ENCODE measurements at places on chromosomes 12 and 14.
A peak's percentile ranks its signal among the peaks of the same experiment; 100 is the strongest.

DNA sequence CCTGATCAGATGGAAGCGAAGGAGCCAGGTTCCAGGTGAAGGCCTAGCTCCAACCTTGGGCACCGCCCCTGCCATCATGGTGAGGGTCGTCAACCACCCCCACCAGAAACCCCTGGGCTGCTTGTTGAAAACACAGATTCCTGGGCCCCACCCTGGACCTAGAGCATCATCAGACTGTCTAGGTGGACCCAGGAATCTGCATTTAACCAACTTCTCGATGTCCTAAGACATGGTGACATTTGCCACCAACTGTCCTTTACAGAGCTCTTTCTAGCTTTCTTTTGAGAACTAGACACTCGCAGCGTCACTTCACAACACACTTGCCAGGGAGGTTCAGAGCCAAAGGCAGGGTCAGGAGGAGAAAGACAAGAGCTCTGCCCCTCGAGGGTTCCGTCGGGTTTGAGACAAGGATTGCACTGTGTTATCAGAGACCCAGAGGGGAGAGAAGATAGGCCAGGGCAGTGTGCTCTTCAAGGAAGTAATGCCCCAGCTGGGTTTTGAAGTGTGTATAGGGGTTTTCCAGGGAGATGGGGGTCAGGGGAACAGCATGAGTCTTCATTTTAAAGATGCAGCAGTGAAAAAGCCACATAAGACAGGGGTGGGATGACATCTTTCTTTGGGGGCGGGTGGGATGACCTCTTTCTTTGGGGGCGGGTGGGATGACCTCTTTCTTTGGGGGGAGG, 24.6 kb downstream of the RFLNA start:
- DNase-seq: no peak

DNA sequence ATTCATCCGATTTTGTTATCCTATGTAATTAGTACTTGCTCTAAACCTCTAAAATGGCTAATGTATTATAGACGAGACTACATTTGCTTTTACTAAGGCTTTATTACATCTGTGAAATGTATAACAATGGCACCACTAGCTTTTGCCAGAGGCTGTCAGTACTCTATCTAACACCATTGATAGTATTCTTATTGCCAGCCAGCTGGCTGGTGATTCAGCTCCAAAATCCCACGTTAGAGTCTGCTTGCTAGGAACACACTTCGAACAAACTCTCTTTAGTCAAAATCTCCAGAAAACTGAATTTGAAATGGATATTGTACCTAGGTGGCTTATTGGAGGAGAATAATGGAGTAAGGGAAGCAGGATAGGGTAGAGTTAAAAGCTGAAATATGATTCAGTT, 839.2 kb downstream of the SLC6A15 start:
- DNase-seq: no peak

- DNase-seq: peak; percentile 38
Observed at GRCh38 chr12:115835445-115835844, 442.0 kb downstream of the MED13L start.

- DNase-seq: no peak
Observed at GRCh38 chr12:88698471-88698870, 118.2 kb upstream of the KITLG start.

DNA sequence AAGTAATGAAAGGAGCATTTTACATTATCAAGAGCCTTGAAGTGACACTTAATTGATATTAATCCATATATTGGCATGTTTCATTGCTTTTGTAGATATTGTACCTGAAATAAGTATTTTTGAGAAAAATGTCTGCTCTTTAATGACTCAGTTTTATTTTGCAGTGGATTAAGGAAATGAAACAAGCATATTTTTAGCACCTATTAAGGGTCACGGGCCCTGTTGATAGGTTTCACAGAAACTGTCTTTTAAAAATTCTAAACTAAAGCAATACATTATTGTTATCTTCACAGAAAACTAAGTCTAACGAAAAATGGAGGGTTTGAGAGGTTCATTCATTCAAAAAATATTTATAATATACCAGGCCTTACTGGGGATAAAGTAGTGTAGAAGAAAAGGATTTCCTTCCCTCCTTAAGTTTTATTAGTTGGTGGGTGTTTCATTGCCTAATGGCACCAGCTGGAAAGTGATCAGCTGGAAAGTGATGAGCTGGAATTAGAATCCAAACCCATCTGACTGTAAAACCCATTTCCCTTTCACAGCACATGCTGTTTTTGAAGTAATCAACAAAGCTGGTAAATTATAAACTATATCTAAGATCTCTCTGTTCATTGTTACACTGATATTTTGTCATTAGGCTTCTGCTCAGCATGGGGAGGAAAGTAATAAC, 54.2 kb downstream of the PTPRQ start:
- DNase-seq: no peak

DNA sequence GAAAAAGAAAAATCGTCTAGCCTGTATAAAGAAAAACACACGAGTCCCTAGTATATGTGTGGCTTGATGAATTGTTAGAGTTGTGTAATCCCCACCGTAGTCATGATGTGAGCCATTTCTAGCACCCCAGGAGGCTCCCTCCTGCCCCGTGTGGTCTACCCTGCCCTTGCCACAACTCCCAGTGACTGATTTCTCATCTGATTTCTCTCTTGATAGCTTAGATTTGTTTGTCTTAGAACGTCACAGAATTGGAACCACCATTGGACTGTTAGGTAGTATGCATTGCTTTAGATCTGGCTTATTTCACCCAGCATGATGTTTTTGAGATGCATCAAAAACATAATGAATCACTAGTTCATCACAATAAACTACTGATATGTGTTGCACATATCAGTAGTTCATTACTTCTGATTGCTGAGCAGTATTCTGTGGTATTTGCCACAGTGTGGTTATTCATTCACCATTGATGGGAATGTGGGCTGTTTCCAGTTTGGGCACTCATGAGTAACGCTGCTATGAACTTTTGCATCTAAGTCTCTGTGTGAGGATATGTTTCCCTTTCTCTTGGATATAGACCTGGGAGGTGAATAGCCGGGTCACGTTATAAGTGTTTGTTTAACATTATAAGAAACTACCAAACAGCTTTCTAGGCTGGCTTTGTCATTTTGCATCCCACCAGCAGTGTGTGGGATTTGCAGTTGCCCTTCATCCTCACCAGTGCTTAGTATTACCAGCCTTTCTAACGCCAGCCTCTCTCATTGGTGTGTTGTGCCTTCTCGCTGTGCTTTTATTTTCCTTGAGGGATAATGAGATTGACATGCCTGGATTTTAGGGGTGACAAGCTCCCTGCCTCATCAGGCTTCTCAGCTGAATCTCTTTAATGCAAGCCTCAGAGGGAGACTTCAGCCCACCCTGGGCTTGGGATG, 31.9 kb upstream of the NCOR2 start:
- DNase-seq: peak; percentile 98

GRCh38 chr12:54463034-54463433, 10.4 kb downstream of the GTSF1 start:
- peak; percentile 92 for DNase-seq

GRCh38 chr12:111451649-111452129, 46.0 kb downstream of the SH2B3 start:
- peak; percentile 51 for DNase-seq

DNA sequence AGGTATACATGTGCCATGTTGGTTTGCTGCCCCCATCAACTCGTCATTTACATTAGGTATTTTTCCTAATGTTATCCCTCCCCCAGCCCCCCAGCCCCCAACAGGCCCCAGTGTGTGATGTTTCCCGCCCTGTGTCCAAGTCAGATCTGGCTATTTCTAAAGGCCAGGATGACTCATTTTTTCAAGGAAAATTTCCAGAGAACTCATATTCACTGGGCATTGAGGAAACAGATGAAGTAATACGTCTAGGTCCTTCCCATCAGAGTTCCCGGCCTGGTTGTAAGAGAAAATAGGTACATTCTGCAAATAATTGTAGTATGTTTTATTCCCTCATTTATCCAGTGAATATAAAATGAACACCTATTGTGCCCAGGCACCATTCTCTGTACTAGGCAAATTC, 345.2 kb downstream of the BCL11B start:
- DNase-seq: no peak

- DNase-seq: no peak
Observed at GRCh38 chr12:17214929-17215328, 609.0 kb upstream of the LMO3 start.

DNA sequence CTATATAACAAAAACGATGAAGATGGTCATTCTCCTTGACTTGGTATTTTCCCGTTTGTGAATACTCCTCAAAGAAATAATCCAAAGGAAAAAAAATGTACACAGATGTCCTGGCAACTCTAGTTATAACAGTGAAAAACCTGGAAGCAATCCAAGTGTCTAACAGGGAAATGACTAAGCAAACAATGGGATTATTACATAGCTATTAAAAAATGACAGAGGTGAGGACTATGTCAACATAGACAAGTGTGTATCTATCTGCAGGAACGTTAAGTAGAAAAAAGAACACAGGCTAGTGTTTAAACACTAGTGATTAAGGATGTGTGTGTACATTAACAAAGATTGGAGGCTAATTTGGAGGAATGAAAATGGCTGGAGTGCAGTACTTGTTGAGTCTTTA, 5.9 kb upstream of the APOLD1 start:
- DNase-seq: peak; percentile 82

- no peak for DNase-seq
Observed at GRCh38 chr12:128592220-128592744, 231.5 kb downstream of the SLC15A4 start.

DNA sequence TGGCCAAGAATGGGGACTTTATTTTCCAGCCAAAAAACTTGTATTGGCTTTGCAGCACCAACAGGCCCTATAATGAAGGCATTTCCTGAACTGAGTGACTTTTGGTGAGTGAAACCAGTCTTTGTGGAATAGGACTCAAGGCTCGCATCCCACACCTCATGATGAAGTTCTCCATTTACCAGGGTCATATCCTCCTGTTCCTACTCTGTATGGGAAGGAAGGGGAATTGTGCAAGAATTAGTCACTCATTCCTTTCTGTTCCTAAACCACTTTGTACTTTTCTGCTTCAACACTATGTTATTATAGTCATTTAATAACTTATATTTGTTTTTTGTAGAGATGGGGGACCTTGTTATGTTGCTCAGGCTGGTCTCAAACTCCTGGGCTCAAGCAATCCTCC, 2.3 kb upstream of the SPATS2 start:
- DNase-seq: peak; percentile 94

DNA sequence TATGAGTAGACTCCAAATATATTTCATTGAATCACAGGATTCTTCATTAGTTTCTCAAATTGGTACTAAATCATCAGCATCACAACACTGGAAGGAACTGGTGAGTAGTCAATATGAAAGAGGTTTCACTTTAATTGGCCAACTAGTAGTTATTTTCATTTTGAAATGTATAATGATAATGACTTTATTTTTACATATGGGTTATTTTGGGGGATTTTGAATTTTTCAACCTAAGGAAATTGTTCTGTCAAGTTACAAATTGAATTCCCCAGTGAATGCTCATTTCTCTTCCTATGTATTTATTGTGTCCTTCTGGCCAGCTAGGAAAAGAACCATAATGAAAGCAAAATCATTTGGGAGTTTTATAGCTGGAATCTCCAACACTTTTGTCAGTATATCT, 174.2 kb upstream of the ATP2B1 start:
- no peak for DNase-seq

- DNase-seq: no peak
Observed at GRCh38 chr12:12451098-12451497, 94.2 kb downstream of the BORCS5 start.

GRCh38 chr12:11859705-11860425, 210.4 kb downstream of the ETV6 start:
- no peak for DNase-seq

GRCh38 chr12:110791589-110791988, 48.9 kb upstream of the PPP1CC start:
- peak; percentile 52 for DNase-seq

- no peak for DNase-seq
Observed at GRCh38 chr12:30517320-30517719, 178.3 kb downstream of the IPO8 start.

DNA sequence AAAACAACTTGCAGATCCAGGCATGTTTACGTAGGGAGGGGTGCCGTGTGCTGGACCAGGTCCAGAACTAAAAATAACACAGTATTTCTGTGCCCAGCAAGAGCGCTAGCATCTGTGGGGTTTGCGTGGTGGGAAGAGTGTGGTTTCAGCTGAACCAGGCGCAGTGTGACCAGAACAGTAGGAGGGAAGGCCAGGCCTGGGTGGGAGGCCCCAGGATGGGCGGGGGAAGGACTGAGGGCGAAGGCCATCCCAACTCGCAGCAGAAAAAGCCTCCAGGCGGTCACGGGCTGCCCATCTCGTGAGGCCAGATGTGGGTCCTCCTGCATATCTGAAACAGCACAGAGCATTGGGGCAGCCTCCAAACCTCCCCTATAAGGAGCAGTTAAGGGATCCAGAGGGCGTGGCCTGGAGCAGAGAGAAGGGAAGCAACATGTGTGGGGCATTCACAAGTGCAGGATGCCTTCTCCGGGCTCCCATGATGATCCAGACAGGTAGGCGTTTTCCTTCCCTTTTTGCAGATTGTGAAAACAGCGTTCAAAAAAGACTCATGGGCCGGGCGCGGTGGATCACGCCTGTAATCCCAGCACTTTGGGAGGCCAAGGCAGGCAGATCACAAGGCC, 17.8 kb upstream of the CD9 start:
- peak; percentile 80 for DNase-seq

DNA sequence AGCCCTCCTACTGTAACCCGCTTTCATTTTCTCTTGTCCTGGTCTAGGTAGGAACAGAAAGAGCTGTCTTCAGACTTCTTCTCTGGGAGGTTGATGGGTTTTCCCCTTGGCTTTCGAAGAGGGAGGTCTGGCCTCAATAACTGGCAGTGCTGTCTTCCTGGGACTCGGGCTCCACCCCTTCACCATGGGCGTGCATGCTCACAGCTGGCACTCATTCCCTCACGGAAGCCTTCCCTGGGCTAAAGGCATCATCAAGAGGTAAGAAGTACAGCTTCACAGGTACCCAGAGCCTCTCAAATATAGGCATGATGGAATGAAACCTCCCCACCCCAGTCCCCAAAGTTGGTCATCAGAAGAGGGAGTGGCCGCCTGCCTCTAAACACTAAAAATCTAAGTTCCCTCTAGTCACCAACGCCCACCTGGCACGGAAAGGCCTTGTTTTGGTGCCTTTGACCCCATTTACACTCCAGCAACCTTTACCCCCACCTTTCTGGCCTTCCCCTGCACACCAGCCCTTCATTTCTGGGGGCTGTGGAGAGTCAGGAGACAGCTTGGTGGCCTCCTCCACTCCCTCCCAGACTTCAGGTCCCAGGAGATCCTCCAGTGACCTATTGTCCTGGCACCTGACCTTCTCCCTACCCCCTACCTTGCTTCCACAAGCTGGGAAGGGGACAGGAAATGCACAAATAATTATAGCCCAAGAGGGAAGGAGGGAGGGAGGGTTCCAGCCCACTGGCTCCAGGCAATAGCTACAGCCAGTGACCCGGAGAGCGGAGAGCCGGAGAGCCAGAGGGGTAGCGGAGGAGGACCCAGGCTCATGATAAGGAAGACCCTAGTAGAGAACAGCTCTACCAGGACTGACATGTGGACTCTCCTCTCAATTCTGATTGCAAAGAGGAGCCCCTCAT, 2.8 kb downstream of the RAPGEF3 start:
- DNase-seq: no peak

- DNase-seq: no peak
Observed at GRCh38 chr14:20512177-20512905, 7.0 kb downstream of the RNASE10 start.
